Mammary epithelial cell (primary cell): ENCODE measurements at places on chromosomes 6 and 20. TPM values are rescaled to one million over a fixed set of nuclear protein-coding genes. Genes with fewer than 3 reads are reported as not detected.

The POPDC3 gene
- 34.0 TPM for total RNA-seq

The SLC22A16 gene
- total RNA-seq, result not detected in 2 replicates

The KIF13A gene
- total RNA-seq, result 85.5 and 104 TPM in 2 replicates

The PNRC1 gene
- total RNA-seq, result 56.6 and 73.7 TPM in 2 replicates

The VGLL2 gene
- not detected for total RNA-seq

The HSD17B8 gene
- total RNA-seq, result 4.7 and 8.9 TPM in 2 replicates

The MRAP2 gene
- total RNA-seq, result 0.40 and 0.54 TPM in 2 replicates

The RRAGD gene
- total RNA-seq, result 1.1 and 1.8 TPM in 2 replicates

The CENPQ gene
- total RNA-seq, result 2.8 TPM

The KCNB1 gene
- 0.17 TPM for total RNA-seq

The PRR18 gene
- total RNA-seq, result 0.50 TPM

The FAM209B gene
- not detected in 2 replicates for total RNA-seq

The DDO gene
- total RNA-seq, result 0.24 TPM in 1 of 2 replicates, not detected in the other

The PHACTR2 gene
- 24.3 TPM for total RNA-seq

The TTK gene
- total RNA-seq, result 4.5 and 15.9 TPM in 2 replicates

The NKX2-2 gene
- not detected for total RNA-seq

The TMEM217 gene
- total RNA-seq, result 4.2 TPM

The LRRN4 gene
- total RNA-seq, result under 0.01 TPM

The FAM209A gene
- 0.37 and 0.52 TPM in 2 replicates for total RNA-seq

The ADGB gene
- not detected for total RNA-seq
